ENCODE measurements at places on chromosomes 6 and 20. TPM values are rescaled to one million over a fixed set of nuclear protein-coding genes. Genes with fewer than 3 reads are reported as not detected.

The KIF25 gene
- 0.26 TPM for total RNA-seq

GRCh38 chr6:55474382-55474781, 104.6 kb downstream of the HMGCLL1 start:
- DNase-seq, result no peak

DNA sequence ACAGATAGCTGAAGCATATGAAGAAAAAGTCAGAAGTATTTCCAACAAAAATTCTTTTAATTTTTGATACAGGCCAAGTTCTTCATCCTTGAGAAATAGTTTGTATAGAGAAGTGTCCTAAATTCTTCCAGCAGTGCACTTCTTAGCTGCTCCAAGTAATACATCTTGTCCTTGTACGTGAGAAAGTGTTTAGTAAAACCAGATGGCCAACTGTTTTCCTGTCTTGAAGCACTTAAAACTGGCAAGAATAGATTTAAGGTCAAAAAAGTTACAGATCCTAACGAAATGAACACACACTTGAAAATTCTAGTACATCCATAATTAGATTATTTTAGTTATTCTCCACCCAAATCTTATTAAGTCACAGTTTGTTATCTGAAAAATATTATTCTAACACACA, 52.2 kb upstream of the HSF2 start:
- DNase-seq, result no peak

The MTCH1 gene
- 153 TPM for total RNA-seq

- no peak for DNase-seq
Observed at GRCh38 chr6:82385961-82386360, 22.3 kb downstream of the TPBG start.

GRCh38 chr6:79868098-79868722, 79.1 kb downstream of the ELOVL4 start:
- no peak for DNase-seq

- DNase-seq, result no peak
Observed at GRCh38 chr6:28974505-28974904, 30.6 kb downstream of the ZNF311 start.

- DNase-seq, result no peak
Observed at GRCh38 chr6:154298297-154298696, 58.3 kb downstream of the IPCEF1 start.

The KCNK16 gene
- not detected for total RNA-seq

- no peak for DNase-seq
Observed at GRCh38 chr6:149482545-149483333, 2.1 kb downstream of the ZC3H12D start.

The SLC23A2 gene
- 12.5 TPM for total RNA-seq

The DNAAF9 gene
- total RNA-seq, result 8.2 TPM

DNA sequence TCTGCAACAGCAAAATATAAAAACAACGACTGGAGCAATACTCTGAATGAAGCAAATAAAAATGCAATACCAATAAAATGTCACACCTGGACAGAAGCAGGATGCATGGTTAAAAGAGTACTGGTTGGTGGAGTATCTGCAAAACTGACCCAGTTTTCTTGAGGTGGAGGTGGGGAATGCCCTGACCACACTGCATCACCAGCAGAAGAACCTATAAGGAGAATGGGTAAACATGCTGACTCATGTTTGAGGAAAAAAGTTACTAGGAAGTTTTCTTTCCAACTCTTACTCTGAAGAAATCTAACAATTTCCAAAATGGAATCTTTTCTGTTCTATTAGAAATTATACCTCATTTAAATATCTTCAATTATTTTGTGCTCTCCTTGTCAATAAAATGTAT, 43.6 kb downstream of the REPS1 start:
- DNase-seq, result no peak
